ENCODE measurements at places on chromosomes 2 and 18.

- DNase-seq = no peak
Measured at GRCh38 chr2:60555783-60556139, 2.3 kb upstream of the BCL11A start.

DNA sequence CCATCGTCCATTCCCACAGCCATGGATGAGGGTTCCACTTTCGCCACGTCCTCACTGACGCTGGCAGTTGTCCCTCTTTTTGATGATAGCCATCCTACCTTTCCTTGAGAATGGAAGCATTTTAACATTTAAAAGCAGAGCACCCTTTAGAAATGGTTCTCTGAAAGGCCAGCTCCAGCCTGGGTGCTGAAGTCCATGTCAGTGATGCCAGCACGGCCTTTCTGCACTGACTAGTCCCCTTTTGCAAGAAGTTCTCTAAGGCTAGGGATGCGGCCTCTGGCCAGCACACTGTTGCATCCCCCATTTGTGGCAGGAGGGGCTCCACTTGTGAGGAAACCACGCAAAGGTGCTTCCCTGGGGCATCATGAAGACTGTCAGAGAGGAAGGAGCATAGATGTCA is 203.5 kb downstream of the MGAT5 start:
- no peak for DNase-seq

GRCh38 chr2:15662579-15662978 is 70.9 kb downstream of the DDX1 start:
- no peak for DNase-seq

DNA sequence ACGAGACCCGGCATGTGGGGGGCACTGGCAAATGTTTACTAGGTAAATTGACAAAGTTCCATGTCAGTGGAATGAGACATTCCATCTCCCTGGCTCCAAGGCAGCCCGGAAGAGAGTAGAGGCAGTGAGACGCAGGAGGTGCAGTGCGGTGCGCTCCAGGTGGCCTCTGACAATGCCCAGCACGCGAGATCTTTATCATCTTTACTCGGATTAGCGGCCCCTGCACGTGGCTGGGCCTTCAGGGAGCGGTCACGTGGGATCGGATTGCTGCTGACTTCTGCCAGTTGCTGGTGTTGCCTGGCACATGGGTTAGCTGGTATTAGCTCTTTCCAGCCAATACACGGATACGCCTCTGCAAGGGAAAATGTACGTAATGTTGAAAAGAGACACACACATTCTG is 151.2 kb upstream of the ALKAL2 start:
- peak; percentile 15 for DNase-seq

GRCh38 chr18:58619596-58619930 is 9.3 kb downstream of the ALPK2 start:
- DNase-seq = no peak

GRCh38 chr2:60466161-60466702 is 87.2 kb downstream of the BCL11A start:
- no peak for DNase-seq

- DNase-seq = no peak
Measured at GRCh38 chr2:95058466-95058988, 33.0 kb downstream of the MAL start.

DNA sequence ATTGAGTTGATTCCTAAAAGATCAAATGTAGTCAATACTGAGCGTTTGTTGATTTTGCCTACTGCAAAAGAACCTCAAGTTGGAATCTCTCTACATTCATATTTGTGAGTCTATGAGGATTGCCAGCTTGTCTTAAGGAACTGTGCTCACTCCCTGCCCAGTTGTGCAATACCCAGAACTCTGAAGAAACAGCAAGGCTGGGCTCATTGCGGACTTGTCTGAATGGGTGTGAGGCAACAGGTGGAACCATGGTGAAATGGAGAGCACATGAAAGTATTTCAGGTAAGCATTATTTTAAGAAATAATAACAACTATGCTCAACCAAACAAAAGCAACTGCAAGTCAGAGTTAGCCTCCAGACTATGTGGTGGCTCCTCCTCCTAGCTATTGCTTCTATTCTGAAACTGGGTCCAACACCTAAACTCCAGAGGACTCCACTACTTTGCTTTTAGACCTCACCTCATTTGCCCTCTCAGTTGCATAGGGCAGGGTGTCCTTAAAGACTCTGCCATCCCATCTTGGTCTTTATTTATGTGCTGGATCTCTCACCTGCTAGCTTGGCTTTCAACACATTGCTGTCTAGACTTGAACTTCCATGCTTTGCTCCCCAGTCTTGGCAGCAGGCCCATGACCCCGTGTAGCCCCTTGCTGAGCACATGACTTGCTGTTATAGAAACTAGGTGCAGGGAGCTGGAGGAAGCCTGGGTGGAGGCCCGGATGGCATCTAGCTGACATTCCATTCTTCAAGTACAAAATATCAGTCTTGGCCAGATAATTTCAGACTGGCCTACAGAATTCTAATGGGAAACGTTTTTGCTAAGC is 94.8 kb upstream of the ARL5A start:
- no peak for DNase-seq

- DNase-seq = no peak
Measured at GRCh38 chr18:49678440-49678839, 116.6 kb downstream of the LIPG start.

GRCh38 chr2:96152304-96153161 is 7.3 kb upstream of the DUSP2 start:
- DNase-seq = no peak

GRCh38 chr2:119389615-119390306 is 23.0 kb downstream of the DBI start:
- DNase-seq = no peak

GRCh38 chr2:66283787-66284186 is 151.1 kb upstream of the MEIS1 start:
- no peak for DNase-seq

DNA sequence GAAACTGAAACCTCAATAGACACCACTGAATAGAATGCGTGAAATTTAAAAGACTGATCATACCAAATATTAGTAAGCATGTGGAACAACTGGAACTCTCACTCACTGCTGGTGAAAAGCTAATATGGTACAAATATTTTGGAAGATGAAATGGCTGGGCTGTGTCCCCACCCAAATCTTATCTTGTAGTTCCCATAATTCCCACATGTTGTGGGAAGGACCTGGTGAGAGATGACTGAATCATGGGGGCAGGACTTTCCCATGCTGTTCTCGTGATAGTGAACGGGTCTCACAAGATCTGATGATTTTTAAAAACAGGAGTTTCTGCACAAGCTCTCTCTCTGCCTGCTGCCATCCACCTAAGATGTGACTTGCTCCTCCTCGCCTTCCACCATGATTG is 32.0 kb upstream of the MYCN start:
- no peak for DNase-seq

DNA sequence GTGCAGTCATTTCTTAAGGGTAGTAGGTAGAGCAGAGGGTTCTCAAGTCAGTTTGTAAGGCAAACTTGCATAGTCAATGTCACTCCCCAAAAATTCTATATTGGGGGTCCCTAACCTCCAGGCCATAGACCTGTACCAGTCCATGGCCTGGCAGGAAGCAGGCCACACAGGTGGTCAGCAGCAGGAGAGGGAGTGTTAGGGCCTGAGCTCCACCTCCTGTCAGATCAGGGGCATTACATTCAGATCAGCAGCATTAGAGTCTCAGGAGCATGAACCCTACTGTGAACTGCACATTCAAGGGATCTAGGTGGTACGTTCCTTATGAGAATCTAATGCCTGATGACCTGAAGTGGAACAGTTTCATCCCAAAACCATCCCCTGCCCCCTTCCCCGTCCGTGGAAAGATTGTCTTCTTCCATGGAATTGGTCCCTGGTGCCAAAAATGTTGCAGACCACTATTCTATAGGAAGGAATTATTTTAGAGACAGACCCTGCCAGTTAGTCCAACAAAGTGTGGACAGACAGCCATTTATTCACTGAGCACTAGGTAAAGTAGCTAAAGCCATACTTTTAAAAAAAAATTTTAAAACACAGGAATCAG is 6.7 kb downstream of the COA5 start:
- peak; percentile 50 for DNase-seq

- DNase-seq = no peak
Measured at GRCh38 chr2:188916736-188917135, 57.4 kb upstream of the COL3A1 start.

DNA sequence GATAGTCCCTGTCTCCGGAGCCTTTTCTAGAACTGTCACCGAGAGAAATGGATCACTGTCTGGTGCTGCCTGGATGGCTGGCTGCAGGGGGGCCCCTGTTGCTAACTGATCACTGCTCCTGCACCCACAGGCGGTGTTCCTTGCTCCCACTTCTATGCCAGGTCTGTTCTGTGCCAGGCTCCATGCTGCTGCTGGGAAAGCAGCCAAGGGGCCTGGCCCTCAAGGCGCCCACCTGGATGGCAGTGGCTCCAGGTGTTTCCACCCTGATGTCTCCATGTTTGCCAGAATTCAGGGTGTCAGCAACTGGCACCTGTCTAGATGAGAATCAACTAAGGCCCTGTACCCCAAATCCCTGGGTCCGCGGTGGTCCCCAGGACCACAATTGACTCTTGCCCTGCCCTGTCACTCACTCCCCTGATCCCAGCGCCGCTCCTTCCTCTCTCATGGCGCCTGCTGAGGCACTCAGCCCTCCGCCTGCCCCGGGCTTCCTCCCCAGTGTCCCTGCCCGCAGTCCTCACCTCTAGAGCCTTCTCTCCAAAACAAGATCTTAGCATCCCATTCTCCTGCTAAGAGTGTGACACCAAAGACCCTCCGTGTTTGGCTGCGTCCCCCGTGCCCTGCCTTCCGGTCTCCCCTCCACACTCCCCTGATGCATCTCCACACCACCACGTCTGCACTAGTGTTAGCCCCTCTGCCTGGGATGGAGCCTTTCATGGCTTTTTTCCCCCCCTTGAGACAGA is 72.5 kb upstream of the OTOF start:
- DNase-seq = no peak

DNA sequence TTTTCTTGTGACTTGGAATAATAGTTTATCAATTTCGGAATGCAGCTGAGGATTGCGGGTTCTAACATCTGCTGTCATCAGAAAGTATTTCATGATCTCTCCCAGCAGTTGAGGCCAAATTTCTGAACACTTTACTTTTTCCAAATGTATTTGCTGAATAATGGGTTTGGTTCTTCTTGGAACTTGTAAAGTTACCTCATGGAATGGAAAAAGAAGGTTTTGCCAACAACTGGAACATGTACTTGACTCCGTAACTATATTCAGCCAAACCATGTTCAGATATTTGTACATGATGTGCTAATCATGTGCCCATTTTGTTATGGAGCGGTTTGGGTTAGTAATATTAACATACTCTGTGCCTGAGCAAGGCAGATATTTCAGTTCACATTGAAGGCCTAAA is 119.6 kb downstream of the LCLAT1 start:
- no peak for DNase-seq

- no peak for DNase-seq
Measured at GRCh38 chr18:49041435-49042245, 90.9 kb upstream of the SMAD7 start.

GRCh38 chr2:43612944-43613343 is 17.1 kb upstream of the THADA start:
- DNase-seq = no peak

GRCh38 chr2:113156278-113157117 is 17.3 kb upstream of the PSD4 start:
- DNase-seq = peak; percentile 5

DNA sequence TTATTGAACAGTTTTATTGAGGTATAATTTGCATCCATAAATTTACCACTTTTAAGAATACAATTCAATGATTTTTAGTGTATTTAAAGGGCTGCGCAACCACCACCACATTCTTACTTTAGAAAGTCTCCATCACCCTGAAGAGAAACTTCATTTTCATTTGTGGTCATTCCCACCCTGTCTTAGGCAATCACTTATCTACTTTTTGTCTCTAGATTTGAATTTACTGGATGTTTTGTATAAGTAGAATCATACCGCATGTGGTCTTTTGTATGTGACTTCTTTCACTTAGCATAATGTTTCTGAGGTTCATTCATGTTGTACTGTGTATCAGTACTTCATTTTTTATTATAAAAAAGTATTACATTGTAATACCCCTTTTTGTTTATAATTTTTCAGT is 17.9 kb upstream of the SLC4A10 start:
- DNase-seq = no peak

DNA sequence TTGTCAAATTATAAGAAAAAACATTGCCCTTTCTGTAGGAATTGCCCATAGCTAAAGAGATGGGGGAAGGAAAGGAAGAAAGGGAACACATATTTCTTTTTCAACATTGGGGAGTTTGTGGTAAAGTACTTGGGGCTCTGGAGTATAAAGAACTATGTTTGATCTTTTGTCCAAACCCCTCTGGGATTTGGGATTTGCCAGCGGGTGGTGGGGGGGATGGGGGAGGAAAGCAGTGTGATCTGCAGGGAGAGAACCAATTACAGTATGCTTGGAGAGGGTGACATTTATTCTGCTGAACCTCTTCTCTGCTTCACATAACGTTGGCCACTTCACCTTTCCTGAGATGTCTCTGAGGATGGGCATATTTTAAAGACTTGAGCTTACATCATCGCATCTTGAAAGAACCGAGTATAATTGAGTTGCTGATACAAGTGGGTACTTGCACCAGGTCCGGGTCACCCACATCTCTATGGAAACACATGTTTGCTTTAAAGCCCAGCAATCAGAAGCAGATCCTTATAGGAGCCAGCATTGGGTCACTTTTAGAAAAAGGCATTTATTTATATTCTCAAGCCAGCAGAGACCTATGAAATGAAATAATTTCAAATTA is 73.1 kb downstream of the SPATS2L start:
- peak; percentile 85 for DNase-seq

- DNase-seq = no peak
Measured at GRCh38 chr2:43402452-43402937, 176.1 kb upstream of the ZFP36L2 start.

DNA sequence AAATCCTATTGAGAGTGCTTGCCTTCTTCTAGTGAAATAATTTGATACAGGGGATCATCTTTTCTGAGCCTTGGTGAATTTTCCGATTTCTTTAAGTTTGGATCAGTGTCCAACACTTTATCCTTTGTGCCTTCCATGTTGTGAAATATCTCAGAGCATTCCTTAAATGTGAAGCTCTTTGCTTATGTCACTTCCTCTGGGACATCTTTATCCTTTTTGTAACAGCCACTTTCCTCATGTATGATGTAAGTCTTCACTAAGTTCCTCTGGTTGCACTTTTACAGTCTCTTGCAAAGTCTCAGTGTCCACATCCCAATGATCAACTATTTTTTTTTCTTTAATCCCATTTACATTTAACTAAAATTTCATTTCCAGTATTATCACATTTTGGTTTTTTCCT is 254.2 kb downstream of the EN1 start:
- no peak for DNase-seq

GRCh38 chr2:173828189-173829142 is 136.7 kb downstream of the SP3 start:
- no peak for DNase-seq

Data from NCI-H526 (cell line).